ENCODE measurements at places on chromosomes 5 and 9.
A peak's percentile ranks its signal among the peaks of the same experiment; 100 is the strongest.

- DNase-seq, result no peak
These were observed 125.2 kb downstream of the EDIL3 start for GRCh38 chr5:84259283-84260045.

DNA sequence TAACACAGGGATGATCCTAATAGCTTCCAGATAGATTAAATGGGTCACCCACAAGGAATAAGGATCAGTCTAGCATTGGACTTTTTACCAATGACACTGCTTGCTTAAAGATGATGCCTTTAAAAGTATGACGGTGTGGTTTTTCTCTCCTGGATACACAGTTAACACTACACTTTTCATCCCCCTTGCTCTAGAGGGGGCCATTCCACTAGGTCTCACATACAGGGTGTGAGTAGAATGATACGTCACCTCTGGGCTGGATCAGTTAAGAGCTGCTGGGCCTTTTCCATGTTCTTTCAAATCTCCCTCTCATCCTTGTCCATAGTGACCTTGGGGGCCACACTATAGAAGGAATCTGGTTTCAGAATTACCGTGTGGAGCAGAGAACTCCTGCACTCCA is 140.6 kb downstream of the FSTL4 start:
- DNase-seq, result no peak

- peak; percentile 69 for DNase-seq
These were observed 5.0 kb downstream of the IL3 start for GRCh38 chr5:132065351-132065937.

DNA sequence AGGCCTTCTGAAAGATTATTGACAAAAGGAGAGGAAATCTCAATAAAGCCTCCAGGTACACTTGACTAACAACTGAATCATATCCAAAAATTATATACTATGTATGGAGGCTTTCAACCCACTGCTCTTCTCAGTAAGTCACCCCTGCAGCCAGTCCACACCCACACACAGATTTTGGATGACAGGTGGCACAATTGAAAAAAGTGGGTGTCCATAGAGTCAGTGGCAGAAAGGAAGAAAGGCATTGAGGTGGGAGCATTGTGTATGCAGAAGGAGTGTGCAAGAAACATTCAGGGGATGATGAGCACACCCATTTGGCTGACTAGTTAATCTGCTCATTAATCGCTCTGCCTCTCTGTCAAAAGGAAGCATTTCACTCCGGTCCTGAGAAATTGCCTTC is 150.6 kb upstream of the IL12B start:
- DNase-seq, result no peak

DNA sequence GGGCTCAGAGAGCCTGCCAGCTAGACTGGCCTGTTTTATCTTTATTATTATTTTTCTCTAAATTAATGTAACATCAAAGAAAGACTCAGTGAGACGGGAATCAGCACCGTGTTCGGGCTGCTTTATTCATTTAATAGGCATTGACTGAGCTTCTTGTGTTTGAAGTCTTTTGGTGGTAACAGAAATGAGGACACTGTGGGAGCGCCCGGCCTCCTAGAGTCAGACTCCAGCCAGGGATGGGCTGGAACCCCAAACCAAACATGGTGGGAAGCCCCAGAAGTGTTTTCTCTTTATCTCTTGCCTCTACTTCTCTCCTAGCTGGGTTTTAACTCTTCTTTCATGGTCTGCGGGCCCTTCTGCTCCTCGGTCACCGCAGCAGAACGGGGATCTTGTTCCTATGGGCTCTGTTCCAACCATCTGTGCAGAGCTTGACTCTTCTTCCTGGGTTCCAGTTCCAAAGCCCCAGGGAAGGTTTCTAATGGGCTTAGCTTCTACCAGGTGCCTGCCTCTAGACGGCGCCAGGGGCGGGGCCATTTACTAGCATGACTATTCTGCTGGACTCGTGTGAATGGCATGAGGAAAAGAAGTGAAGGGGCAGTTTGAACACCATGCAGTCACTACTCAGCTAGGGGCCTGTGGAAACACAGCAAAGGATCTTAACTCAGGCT is 123.8 kb downstream of the FGF18 start:
- no peak for DNase-seq

- DNase-seq, result peak; percentile 19
These were observed 355.4 kb downstream of the MAN2A1 start for GRCh38 chr5:110045158-110045557.

GRCh38 chr9:124012368-124013301 is 1.1 kb downstream of the LHX2 start:
- no peak for DNase-seq

DNA sequence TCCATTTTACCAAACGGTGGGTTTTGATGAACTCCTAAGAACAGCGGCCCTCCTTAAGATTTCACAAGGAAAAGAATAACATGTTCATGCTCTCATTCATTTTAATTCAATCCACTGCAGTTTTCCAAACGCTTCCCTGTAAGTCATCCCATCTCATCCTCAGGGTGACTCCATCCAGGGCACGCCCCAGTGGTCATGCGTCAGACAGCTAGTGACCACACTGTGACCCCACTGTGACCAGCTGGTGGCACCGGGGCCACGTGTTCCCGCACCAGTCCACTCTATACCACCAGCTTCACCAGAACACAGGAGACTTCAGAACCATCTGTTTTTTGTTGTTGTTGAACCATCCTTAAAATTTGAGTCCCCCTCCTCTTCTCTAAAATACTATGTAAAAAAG is 14.3 kb downstream of the ATPSCKMT start:
- peak; percentile 22 for DNase-seq

DNA sequence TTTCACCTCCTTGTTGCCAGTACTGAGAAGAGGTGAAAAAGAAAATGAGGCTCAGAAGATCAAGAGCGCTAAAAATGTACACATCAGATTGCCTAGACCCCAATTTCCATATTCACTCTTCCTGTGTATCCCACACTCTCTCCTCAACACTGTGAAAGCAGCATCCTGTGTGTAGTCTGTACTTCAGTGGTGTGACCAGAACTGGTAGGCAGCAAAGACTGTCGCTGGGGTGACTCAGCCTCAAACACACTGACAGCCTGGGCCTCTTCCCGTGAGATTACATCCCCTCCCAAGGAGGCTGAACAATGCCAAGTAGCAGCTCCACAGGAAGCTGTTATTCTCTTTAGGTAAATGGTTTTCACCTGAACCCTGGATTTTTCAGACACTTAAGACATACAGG is 135.5 kb downstream of the CCDC192 start:
- DNase-seq, result peak; percentile 20

DNA sequence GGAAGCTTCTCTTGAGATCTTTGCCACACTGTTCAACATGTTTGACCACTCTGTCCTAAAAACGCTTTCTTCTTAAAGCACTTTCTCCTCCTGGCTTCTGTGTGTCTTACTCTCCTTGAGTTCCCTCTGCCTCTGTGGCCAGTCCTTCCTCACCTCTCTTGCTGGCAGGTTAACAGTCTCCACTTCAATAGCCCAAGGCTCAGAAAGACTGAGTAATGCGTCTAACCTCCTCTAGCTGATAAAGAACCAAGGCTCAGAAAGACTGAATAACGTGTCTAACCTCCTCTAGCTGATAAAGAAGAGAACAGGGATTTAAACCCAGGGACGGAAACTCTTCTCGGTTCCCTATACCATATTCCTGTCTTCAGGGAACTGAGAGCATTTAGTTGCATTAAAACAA is 205.2 kb downstream of the AOPEP start:
- no peak for DNase-seq

GRCh38 chr5:87074934-87075541 is 192.6 kb upstream of the RASA1 start:
- DNase-seq, result no peak

GRCh38 chr9:3509926-3510325 is 15.9 kb downstream of the RFX3 start:
- DNase-seq, result no peak

DNA sequence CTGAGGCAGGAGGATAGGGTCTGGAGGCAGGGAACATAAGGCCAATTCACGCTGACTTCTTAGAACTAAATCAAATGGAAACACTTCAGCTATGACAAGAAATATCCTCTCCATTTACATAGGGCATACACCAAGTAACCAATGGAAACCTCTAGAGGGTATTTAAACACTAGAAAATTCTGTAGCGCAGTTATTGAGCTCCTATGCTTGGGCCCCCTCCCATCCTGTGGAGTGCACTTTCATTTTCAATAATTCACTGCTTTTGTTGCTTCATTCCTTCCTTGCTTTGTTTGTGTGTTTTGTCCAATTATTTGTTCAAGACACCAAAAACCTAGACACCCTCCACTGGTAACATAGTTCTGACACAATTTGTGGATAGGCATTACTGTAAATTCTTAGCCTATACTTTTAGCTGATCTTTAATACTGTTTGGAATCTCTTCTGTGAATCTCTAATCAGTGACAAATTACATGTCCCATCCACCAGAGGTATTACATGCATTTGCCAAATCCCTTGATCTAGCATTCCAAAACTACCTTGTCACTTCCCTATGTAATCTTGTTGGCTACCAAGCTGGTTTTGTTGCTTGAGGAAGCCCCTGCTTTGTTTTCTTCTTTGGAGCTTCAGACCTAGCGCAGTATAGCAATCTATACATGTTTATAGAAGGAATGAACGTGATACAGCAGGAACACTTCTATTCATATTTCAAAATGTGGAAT is 61.6 kb downstream of the ST8SIA4 start:
- DNase-seq, result no peak

- peak; percentile 38 for DNase-seq
These were observed 27.8 kb downstream of the RECK start for GRCh38 chr9:36064448-36065037.

DNA sequence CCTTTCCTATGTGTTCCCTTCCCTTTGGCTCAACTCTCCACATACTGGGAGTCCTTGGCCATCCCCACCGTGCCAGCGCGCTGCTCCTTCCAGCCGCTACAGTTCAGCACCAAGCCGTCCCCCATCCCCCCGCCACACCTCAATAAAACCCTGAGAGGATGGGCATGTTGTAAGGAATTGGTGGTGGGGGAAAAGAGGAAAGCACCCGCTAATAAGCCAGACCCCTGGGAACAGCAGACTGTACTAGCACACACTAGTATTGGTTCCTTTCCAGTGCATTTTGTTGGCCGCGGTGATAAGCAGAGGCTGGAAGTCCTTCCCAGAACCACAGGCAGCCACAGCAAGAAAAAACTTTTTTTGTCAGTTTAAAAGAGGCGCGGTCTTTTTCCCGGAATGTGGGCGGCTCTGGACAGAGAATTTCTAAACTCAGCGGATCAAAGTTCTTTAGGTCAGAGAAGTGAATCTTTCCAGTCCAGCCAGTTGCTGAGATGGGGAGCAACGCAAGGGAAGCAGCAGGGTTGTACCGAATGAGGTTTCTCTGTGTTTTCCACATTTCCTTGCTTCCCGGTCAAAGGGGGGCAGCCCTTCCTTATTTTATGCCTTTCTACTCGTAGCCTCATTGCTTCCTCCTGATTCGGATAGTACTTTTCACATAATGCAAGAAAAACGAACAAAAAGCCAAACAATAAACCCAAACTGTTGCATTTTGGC is 2.1 kb downstream of the CHSY3 start:
- DNase-seq, result peak; percentile 57

DNA sequence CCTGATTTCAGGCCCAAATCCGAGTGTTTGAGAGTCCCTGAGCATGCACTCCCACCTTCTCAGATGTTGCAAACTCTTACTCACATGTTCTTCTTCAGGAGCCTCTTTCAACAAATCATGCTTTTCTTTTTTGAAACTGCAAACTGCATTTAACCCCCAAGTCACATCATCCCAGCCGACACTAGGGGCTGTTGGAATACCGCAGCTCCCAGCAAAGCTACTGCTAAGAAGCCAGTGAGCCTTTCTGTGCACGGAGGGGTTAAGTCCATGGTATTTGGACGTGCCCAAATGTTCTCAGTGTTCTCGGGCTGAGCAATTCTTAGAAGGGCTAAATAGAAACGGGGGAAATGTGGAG is 282.9 kb downstream of the NFIB start:
- peak; percentile 83 for DNase-seq

- no peak for DNase-seq
These were observed 297.8 kb upstream of the IRX2 start for GRCh38 chr5:3049261-3049660.

DNA sequence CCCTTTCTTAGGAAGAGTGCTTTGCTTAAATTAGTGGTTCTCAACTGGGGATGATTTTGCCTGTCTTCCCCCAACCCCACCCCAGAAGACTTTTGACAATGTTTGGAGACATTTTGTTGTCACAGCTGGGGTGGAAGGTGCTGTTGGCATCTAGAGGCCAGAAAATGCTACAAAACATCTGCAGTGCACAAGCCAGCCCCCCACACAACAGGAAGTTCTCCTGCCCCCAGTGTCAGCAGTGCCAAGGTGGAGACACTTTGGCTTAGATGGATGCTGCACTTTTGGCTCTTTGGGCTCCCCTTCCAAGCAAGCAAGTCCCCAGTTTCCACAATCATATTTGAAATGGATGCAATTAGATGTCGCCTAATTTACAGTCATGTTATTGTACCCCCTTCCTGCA is 2.7 kb downstream of the HEMGN start:
- DNase-seq, result no peak

GRCh38 chr5:125176005-125176390 is 429.6 kb upstream of the ZNF608 start:
- DNase-seq, result no peak

DNA sequence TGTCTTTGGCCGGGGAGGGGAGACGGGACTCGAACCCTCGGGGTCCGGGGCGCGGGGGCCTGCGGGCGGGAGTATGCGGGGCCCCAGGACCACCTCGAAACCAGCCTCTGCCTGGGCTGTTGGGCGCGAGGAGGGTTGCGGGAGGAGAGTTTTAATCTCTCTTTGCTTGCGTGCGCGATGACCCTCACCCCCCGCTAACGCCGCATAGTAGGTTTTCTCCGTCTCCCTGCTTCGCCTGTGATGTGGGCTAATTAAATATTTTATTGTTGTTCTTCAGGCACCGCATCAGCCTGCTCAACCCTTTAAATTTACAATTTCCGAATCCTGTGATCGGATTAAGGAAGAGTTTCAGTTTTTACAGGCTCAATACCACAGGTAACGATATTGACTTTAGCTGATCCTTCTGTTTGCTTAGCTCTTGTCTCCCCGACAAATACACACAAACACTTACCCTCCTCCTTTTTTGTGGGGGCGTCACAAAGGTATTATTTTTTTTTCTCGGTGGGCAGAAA is 1.7 kb downstream of the TLE4 start:
- DNase-seq, result peak; percentile 29

- DNase-seq, result no peak
These were observed 330.3 kb downstream of the TRIM36 start for GRCh38 chr5:114839360-114839759.

DNA sequence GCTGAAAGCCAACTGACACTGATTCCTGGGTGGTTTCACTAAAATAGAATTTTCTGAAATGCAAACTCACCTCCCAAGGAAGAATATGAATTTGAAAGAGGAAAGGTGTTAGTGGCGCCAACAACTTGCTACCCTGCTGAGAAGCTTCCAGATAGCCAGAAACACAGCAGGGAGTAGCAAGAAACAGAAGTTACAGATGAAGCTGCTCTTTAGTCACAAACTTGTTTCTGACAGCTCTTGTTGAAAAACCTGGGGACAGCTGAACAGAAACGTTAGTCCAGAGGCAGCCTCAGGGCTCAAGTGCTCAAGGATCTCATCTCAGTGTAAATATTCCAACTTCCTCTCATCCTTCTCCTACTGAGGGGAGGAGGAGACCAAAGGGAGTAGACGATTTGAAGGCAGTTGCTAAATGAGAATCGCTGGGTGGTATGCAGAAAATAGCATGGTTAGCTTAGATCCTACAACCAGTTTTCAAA is 184.1 kb downstream of the PDE4D start:
- DNase-seq, result peak; percentile 37
